ENCODE measurements at places on chromosomes 1 and 21. TPM values are rescaled to one million over a fixed set of nuclear protein-coding genes. Genes with fewer than 3 reads are reported as not detected.

Gene CFAP107
- 0.19 TPM for polyA plus RNA-seq

Gene TRIM45
- polyA plus RNA-seq = 122 TPM

Gene LCE3D
- polyA plus RNA-seq = not detected

Gene PIAS3
- polyA plus RNA-seq = 83.6 TPM

GRCh38 chr21:17784604-17785402 is 34.4 kb downstream of the C21orf91 start:
- DNase-seq = no peak

- DNase-seq = no peak
These were observed 39.0 kb upstream of the MYSM1 start for GRCh38 chr1:58738876-58739275.

- no peak for DNase-seq
These were observed 4.6 kb downstream of the PRUNE1 start for GRCh38 chr1:151012684-151013471.

- DNase-seq = peak; percentile 38
These were observed 13.5 kb downstream of the NLRP3 start for GRCh38 chr1:247429496-247429895.

DNA sequence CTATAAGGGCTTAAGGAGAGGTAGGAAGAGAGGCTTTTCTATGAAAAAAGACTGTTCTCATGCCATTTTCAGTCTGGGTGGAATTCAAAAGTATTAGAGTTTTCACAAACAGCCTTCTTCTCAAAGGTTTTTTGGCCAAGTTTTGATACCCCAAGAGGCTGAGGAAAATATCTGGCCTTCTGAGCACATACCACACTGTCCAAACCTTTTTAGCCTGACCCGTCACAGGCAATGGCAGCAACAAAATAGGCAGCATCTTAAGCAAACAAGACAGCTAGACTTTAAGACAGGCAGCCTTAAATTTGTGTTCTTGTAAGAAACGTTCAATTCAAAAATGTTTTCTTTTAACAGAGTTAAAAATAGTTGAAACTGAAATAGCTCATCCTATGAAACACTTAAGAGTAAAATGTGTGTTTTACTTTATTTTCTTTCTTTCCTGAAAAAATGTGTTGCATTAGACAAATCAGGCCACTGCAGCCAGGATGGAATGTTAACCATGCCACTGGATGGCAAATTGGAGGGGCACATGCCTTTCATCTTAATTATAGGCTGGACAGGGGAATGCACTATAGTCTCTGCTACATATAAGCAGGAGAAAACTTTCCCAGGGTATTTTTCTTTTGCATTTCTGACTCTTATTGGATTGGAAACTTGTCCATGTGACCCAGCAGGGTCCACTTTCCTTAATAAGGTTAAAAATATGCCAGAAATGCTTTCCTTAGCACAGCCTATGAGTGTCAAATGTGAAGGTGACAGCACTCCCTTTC is 315.0 kb downstream of the TGFB2 start:
- DNase-seq = no peak

DNA sequence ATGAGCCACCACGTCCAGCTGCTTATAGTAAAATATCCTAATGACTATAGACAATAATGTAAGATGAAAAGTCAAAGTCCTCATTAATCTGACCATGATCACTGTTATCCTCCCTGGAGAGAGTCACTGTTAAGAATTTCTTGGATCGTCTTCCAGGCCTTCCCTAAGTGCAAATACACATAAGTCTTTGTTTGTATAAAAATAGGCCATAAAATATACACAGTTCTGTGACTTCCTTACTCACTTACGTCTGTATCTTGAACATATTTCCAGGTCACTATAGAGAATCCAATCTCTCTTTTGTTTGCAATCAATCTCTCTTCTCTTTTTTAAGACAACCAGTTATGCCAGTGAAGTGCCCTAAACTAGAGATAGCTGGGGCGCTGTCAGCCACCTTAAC is 89.1 kb upstream of the LYST start:
- DNase-seq = no peak

- DNase-seq = no peak
These were observed 41.8 kb downstream of the ZNF281 start for GRCh38 chr1:200367841-200368534.

GRCh38 chr1:106968644-106969043 is 87.8 kb upstream of the PRMT6 start:
- no peak for DNase-seq

DNA sequence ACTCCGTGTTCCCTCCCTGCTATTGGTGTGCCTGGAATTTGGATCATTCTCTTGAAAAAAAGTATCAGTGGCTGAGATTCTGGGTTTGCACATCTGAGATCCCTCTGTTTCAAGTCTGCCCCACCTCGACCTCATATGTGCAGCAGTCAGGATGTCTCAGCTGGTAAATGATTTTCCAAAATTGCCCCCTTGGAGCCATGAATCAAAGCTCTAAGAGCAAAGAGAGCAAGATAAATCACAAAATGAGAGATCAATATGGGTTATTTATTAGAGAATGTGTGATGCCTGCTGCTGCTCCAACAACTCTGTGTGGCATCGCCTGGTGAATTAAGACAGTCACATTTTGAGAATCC is 8.5 kb downstream of the CRP start:
- no peak for DNase-seq

GRCh38 chr1:166933633-166934032 is 41.7 kb downstream of the ILDR2 start:
- DNase-seq = no peak

DNA sequence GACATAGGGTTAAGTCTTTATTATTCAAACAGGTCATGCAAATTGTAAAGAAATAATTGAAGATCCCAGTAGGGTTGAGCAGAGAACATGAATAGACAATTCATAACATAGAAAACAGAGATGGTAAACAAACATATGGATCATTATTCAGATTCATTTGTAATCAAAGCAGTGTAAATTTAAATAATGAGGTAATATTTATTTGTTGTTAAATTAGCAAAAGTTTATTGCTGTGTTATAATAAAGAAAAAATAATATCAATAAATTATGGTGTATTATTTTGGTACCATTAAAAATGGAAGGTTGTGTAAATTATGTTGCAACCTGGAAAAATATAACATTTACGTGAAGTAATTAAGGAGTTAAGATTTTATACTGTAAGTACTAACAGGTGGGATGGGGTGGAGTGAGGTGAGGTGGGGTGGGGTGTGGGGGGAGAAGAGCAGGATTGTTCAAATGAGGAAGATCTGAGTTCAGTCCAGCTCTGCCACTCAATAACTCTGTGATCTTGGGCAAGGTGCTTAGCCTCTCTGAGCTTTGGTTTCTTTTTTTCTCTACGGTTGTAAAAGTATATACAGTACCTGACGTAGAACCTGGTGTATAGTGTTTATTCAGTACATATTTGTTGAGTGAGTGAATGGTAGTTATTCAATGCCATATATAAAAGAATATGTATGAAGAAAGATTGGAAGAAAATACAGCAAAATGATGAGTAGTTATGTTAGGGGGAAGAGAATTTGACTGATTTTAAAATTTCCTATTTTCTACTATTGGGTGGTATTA is 140.3 kb upstream of the KIF26B start:
- DNase-seq = no peak

GRCh38 chr1:203122159-203122558 is 5.4 kb upstream of the ADORA1 start:
- DNase-seq = no peak

DNA sequence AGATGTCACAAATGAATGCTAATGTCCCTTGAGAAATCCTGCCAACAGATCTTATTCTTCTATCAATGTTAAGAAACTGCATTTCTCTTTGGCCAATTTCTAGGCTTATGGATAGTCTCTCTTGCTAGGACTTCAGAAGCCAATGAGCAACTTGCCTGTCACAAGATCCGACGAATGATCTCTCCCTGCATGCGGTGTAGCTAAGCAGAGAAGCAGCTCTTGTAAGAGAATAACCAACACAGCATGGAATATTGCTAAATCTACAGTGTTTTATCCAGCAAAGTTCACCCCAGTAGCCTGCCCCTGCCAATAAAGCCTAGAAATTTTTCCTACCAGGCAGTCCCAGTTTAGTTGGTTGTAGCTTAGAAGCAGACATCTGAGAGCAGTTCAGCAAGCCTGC is 2.1 kb upstream of the SLC44A5 start:
- no peak for DNase-seq

GRCh38 chr1:246058466-246058865 is 448.6 kb downstream of the SMYD3 start:
- DNase-seq = no peak

DNA sequence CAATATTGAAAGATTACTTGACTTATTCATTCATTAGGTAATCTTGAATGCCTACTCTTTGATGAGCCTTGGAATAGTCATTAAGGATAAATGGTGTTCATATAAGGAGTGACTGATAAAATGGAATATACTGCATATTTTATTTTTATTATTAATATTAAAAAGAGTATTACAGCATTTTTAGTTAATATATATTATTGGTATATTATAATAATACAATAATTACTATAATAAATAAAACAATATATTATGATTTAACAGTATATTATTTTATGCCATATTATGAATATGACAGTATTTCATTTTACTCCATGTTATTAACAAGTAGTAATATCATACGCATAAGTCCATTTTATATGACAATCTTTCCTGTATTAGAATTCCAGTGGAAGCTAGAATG is 490.8 kb upstream of the NFIA start:
- no peak for DNase-seq

DNA sequence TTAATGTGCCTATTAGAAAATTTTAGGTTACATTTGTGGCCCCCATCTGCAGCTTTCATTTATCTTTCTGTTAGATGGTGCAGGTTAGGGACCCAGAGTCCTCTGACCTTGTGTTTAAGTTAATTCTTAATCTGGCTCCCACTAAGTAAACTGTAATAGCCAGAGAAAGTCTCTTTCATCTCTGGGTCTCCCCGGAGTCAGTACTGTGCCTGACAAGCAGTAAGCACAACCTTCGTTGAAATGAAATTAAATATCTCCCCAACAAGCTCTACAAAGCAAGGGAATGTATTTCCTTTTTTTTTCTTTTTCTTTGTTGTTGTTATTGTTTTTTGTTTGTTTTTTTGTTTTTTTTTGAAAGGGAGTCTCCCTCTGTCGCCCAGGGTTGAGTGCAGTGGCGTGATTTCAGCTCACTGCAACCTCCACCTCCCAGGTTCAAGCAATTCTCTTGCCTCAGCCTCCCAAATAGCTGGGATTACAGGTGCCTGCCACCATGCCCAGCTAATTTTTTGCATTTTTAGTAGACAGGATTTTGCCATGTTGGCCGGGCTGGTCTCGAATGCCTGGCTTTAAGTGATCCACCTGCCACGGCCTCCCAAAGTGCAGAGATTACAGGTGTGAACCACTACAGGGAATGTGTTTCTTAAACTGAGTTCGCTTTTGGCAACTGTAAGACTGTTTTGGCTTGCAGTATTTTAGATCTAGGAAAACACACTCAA is 81.6 kb downstream of the HHIPL2 start:
- no peak for DNase-seq

GRCh38 chr1:5151511-5151910 is 497.1 kb downstream of the AJAP1 start:
- DNase-seq = peak; percentile 7

- DNase-seq = no peak
These were observed 12.0 kb downstream of the PGBD5 start for GRCh38 chr1:230414102-230414501.

DNA sequence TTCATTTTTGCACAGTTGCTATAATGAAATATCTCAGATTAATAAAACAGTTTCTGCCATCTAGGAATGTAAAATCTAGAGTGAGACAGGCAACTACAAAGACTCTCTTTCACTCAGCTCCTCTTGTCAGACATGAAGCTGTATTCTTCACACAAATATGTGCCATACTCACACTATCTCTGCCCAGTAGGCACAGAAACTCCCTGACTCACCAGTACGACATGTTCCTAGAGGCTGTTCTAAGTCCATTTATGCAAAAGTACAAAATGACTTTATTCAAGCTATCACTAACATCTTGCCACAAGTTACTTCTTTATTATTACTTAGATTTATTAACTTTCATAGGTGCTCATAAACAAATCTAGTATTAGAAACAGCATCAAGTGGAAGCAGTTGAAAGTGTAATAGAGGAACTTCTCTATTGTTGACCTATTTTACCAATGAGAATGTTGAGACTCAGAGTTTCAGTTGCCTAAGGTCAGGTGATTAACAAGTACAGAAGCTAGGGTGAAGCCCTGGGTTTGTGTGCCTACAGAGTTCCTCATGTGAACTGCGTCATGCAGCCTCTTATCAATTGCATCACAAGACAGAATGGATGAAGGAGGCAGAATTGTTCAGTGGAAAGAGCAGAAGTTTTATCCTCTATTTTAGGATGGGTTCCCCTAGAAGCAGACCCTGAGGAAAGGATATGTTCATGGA is 98.9 kb downstream of the RGS2 start:
- no peak for DNase-seq

DNA sequence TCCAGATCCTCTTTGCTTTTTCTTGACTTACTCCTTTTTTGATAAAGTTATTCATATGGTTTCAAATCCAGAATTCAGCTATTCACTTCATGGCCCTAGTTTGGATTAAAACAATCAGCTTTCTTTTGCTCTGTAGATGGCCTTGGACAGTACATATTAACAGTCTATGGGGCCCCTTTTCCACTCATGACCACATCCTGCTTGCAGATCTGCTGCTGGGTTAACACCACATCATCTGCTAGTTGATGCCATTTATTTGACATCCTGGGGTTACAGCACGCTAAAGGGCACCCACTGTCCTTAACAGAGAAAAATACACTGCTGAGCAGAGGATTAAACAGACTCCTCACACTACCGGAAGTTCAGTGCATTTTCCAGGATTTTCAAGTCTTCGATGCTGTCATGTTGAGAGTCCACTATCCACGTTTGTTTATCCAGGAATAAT is 941 bp upstream of the IFI16 start:
- DNase-seq = no peak

GRCh38 chr1:91754816-91755580 is 131.0 kb downstream of the TGFBR3 start:
- peak; percentile 88 for DNase-seq

DNA sequence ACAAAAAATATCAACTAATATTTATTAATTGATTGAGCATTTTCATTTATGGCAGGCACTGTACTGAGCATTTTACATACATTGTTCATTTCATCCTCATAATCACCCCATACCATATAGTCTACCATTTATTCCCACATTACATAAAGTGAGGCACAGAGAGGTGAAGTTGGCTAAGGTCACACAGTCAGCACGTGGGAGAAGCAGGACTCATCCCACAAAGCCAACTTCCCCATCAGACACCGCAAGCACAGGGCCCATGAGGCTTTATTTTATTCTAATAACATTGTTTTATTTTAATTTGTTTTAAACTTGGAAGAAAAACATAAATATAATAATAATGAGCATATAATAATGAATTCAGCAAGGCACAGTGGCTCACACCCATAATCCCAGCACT is 43.1 kb upstream of the CAPZB start:
- DNase-seq = no peak

GRCh38 chr1:9070486-9070885 is 1.1 kb upstream of the SLC2A5 start:
- DNase-seq = no peak

- no peak for DNase-seq
These were observed 321.3 kb upstream of the USP24 start for GRCh38 chr1:55536545-55536865.

Data from muscle of arm (tissue), 14 donors.